ENCODE measurements at places on chromosomes 6 and 20.

DNA sequence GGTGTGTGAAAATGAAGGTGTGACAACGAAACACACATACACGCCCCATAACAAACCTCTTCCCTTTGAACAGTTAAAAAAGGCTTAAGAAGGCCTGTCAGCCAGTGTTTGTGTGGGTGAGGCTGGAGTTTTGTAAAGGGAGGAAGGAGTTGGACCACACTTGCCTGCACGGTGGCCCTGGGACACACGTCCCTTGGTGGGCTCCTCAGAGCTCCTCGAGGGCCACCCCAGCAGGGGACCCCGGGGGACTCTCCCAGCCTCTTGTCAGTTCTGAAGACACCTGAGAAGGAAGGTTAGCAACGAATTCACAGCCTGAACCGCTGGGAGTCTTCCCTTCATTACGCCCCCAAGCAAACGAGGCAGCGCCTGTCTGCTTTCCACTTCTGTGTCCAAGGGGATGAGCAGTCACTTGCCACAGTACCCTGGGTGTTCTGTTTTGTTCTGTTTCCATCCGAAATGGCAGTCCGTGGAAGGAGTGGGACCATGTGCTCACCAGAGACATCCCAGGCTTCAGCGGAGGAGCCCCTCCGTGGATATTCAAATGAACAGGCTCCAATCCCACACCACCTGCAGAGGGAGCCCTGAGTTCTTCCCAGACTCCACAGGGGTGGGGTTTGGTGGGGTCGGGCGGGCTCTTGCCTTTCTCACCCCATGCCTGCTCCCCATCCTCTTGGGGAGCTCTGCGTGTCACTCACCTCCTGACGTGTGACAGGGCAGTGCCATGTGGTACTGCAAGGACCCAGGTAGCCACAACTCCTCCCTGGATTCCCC, 68.6 kb downstream of the NRN1 start:
- DNase-seq, result no peak

DNA sequence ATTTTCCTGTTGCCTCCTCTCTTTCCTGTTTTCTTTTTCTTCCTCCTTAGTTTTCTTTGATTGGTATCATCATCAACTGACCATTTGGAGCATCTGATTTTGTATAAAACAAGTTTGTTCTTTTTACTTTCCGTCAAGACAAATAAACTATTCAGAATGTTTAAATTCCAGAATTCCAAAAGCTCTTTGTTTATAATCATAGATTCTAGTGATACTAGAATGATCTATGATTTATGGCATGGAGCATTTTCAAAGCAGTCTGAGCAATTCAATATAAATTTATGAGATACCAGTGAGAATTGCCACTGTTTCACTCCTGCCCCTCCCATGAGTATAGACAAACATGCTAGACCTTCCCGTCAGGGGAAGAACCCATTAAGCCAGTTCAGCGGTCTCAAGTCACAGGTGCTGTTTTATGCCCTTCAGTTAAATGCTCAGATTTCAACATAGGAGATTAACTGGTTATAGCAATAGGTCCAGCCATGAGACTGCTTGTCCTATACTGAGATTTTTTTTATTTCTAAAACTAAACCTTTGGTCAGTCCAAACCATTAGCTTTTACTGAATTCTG, 60.7 kb downstream of the GRIK2 start:
- DNase-seq, result no peak

DNA sequence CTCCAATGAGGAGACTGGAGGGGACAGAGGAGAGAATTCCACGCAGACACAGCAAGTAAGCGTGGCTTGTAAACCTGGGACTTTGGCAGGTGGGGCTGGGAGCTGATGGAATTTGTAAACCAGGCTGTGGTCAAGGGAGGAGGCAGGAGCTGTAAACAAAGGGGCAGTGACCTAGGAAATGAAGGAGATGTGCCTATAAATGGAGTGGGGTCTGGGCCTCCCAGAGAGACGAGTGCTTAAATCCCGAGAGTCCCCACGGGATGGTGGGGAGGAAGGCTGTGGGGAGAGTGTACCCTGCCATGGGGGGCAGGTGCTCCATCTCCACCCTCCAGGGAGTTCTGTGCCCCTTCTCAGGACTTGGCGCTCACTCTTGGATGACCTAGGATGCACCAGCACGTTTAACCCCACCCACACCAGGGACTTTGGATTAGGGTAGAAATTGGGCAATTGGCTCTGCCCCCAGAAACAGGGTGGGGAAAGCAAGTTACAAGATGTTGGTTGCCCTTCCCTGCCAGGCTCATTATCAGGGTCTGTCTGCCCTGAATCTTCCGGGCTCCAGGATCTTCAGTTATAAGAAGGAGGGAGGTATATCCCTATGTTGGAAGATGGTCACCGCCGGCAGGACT, 4.0 kb upstream of the DHX16 start:
- DNase-seq, result no peak

DNA sequence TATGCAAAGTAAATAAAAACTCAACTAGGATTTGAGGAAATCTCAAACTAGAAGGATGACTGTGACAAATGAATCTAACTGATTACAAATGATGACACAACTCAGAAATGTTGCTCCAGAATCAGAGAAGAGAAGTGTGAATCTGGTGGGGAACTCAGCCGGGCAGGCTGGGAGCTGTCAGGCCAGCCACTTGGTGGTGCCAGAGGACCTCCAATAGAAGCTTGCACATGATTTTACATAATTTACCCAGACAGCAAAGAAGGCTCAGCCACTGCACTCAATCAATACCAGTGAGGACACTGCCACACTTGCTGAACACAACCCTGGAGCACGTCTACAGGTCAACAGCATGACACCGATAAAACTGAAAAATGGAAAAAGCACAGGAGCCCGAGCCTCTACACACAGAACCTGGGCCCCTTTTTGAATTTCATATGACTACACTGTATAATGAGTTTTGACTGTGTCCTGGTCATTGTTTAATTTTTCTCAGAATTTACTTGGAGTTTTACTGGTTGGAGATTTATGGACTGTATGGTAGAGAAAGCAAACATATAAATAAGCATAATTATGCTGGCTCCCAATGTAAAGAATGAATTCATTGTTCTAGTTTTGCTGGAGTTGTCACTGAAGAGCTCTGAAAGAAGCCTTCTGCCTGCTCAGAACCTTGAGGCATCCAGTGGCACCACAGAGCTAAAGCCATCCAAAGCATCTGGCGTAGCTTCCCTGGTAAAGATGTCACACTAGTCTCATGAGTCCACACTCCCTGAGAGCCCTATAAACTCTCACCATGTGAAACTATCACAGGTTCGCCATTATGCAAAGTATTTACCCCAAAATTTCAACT, 296.5 kb downstream of the THBS2 start:
- peak; percentile 62 for DNase-seq

DNA sequence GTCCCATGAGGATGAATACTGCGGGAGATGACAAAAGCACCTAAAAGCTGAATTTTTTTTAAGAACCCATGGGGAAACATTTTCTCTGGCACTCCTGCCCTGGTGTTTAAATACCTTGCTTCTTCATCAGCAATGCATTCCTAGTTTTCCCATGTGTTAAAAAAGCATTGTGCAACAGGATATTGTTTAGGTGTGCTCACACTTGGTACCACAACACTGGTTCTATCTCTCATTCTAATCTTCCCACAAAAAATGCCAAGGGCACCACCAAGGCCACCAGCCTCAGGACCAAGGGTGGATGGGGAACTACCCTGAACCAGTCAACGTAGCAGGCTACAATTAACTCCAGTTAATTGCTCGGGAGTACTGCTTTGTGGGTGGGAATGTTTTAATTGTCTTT, 50.9 kb downstream of the ALDH5A1 start:
- DNase-seq, result no peak

DNA sequence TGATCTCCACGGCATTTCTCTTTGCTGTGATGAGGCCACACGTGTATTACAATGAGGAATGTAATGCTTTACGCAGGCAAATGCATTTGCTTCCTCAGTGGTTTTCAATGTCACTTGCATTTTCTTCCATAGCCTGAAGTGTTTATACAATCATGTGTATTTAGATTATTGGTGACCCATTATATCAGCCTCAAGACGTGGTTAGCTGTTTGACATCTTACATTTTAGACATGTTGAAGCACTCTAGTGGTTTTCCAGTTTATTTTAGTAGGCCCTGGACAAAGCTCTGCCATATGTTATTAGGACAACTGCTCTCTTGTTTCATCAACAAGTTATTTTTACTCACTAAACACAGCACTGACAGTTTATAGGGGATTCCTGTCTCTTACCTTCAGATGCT, 200.4 kb downstream of the UTRN start:
- no peak for DNase-seq

- peak; percentile 75 for DNase-seq
Observed at GRCh38 chr6:27251606-27252251, 4.2 kb downstream of the PRSS16 start.

GRCh38 chr6:40386200-40386599, 201.0 kb downstream of the LRFN2 start:
- no peak for DNase-seq

- DNase-seq, result no peak
Observed at GRCh38 chr6:33277663-33278391, 904 bp downstream of the B3GALT4 start.

- DNase-seq, result no peak
Observed at GRCh38 chr6:113625850-113626249, 231.3 kb upstream of the MARCKS start.

DNA sequence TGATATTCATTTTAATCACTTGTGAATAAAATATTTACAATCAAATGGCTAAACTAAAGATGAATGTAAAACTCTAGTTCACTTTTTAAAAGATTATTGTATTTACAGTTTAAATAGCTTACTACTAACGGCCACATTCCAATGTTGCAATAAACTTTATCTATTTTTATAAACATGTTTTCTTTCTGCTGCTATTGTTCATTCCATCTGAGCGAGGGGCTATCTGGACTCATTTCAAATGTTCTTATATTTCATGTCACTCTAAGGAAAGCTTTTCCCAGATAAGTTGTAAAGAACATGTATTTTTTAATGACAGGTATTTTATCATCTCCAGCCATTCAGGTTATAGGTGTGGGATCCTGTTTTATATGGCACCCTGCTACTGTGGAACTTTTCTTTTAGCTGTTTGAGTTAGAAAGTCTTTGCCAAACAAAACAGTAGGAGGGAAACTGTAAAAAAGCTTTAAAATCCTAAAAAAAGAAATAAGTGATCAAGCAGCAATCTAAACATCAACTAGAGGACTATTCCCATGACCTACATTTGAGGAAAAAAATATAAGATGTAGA, 42.5 kb downstream of the HMGCLL1 start:
- DNase-seq, result no peak

GRCh38 chr20:22716821-22717351, 132.5 kb upstream of the FOXA2 start:
- DNase-seq, result no peak

- no peak for DNase-seq
Observed at GRCh38 chr20:39424962-39425678, 463.0 kb downstream of the DHX35 start.

GRCh38 chr6:14802514-14803160, 443.2 kb upstream of the JARID2 start:
- no peak for DNase-seq

DNA sequence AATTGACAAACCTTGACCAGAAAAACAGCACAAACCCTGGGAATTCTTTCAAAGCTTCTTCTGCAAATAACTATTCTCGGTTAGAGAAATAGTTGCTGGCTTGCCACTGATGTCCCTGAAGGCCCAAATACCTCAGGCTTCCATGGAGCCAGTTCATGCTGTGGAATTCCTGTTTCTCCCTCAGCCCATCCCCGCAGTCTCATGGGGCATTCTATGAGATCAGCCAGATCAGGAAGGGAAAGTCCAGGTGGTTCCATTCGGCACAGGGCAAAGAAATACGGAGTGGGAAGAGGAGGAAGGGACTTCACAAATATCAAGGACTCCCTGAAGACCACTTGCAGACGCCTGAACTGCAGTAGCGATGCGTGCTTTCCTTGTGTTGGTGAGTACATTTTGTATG, 63.3 kb downstream of the MYLK4 start:
- DNase-seq, result no peak

DNA sequence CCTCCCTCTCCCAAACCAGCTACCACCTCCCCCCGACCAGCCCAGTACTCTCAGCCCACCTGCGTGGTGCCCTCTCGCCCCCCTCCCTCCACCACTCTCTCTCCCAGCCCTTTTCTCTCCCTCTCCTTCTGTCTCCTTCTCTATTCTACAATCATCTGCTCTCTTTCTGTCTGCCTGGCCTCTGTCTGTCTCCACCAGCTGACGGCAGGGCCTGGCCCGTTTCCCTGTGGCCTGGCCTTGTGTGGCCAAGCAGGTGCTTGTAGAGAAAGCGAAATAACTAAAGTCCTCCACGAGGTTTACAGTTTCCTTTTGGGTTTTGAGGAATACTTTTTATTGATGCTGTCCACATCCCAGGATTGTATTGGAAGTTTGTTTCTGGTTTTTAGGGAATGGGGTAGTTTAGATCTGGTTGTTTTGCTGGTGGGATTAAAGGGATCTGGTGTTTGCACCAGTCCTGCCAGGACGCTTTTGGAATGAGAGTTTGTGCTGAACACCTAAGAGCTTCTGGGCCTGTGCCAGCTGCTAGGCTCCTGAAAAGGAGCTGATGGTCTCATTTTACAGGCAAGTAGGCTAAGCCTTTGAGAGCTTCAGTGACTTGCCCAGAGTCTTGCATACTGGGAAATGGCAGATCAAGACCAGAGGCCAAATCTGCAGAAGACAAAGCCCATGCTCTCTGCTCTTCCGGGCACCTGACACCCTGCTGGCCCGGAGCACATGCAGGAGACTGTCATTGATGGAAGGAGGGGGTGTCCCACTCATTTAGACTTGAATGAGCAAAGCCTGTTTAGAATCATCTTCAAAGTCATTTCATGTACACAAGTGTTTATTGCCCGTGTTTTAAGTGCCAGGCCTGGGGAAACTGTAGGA, 161.7 kb downstream of the SYCP2 start:
- no peak for DNase-seq

- DNase-seq, result no peak
Observed at GRCh38 chr6:166996406-166996805, 2.8 kb upstream of the CEP43 start.

GRCh38 chr6:168916576-168917211, 337.0 kb downstream of the THBS2 start:
- no peak for DNase-seq

DNA sequence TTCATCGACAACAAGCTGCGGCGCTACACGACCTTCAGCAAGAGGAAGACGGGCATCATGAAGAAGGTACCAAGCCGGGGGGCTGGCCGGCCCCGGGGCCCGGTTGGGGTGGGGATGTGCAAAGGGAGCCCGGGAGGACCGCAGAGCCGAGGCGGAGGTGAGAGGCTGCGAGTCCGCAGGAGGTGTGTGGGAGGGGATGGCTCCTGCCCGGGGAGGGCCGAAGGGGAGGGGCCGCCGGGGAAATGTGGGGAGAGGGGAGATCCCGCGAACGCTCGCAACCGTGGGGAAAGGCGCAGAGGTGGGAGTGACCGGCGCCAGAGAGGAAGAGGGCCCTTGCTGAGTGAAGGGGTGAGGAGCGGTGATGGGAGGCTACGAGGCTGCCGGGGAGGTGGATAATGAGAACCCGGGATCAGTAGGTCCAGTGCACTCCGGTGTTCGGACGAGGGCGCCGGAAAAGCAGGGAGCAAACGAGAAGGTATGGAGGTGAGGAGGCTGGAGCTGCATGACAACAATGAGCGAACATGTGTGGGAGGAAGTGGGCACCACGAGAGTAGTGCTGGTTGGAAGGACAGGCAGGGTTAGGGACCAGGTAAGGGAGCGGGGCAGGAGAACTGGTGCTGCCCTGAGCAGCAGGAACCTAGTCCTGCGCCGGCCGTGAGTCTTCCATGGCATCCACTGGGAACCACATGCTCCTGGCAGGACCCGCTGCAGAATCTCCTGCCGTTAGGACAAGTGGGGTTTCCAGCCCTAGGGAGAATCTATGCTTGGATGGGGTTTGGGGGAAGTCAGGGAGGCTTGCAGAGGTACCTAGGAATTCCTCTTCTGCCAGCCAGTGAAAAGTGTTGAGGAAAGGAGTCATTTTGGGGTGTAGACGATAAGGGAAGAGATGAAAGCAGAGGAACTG, 1.3 kb downstream of the SRF start:
- peak; percentile 62 for DNase-seq

GRCh38 chr6:57064809-57065208, 18.3 kb downstream of the KIAA1586 start:
- no peak for DNase-seq

Data from mesothelial cell of epicardium (in vitro differentiated cells).